ENCODE measurements at places on chromosomes 16 and 17.

GRCh38 chr17:37859451-37859850 lies 64.8 kb upstream of the TBC1D3K start:
- no peak for DNase-seq

DNA sequence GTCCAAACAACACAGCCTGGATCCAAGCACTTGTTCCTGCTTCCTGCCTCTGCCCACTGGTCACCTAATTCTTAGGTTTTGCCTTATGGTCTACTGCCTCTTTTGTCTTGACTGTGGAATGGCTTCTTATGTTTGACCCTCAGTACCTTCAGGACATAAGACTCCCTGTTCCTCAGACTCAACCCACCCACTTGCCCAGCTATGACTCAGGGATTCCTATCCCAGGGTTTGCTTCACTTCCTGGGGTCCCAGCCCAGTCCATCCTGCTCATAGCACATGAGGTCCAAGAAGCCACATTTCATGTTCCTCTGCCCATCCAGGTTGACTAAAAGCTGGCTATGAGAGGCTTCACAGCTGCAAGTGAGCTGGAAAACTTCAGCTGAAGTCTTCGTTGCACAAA lies 320.9 kb upstream of the CDH5 start:
- no peak for DNase-seq

DNA sequence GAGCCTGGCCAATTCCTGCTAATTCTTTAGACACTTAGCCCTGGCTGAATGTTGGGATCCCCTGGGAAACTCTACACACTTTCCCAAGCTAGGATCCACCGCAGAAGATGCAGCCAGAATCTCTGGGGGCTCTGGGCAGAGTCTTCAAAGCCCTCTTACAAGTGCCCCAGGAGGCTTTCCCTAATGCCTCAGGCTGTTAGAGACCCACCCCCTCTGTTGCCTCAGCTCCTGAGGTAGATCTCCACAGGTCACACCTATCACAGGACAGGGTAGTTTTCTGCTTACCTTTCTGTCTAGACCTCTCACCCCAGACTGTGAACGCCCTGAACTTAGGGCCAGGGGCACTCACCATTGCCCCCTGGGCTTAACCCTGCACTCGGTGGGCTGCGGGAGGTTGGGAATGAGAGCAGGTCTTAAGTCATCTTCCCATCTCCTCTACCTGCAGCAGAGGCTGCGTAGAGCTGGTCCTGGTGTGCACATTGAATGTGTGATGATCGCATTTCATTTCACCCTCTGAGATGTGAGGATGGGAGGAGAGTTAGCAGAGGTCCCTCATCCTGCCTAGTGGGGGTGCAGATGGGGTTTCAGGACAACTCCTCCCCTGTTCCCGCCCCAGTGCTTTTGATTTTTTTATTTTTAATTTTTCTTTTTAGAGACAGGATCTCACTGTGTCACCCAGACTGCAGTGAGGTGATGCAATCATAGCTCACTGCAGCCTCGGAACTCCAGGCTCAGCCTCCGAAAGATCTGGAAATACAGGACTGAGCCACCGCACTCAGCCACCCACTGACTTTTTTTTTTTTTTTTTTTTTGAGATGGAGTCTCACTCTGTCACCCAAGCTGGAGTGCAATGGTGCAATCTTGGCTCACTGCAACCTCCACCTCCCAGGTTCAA lies 89.0 kb upstream of the LHX1 start:
- DNase-seq, result peak; percentile 79

DNA sequence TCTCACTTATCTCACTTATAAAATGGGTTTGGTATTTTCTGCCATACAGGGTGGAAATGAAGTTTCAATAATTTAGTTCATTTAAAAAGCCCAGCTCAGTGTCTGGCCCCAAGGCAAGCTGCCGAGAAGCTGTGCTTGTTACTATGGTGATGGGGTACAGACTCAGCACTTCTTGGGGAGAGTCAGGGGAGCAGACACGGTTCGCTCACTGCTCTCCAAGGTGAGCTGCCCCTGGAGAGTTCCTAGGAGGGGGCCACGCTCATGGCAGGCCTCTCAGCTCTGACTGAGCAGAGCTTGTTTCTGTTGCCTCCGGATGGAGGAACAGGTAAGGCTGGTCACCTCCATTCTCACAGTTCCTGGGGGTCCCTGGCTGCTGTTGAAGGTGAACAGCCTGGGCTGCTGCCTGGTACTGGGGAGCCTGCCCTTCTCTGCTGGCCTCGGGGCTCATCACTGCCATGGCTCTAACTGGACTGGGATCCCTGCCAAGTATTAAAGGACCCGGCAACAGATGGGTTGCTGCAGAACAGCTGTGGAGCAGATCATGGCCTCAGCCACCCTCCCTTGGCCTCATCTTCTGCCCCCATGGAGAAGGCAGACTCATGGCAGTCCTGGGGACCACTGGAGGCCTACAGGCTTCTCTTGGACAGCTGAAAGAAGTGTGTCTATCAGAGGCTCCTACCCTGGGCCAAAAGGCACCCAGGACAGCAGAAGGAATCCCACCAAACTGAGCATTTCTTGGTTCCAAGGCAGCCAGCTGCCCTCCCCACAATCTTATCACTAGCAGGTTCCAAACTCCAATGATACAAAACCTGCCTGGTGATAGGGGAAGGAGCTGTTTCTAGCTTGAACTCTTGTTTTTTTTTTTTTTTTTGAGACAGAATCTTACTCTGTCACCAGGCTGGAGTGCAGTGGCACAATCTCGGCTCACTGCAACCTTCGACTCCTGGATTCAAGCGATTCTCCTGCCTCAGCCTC lies 25.9 kb upstream of the SPATA32 start:
- no peak for DNase-seq

DNA sequence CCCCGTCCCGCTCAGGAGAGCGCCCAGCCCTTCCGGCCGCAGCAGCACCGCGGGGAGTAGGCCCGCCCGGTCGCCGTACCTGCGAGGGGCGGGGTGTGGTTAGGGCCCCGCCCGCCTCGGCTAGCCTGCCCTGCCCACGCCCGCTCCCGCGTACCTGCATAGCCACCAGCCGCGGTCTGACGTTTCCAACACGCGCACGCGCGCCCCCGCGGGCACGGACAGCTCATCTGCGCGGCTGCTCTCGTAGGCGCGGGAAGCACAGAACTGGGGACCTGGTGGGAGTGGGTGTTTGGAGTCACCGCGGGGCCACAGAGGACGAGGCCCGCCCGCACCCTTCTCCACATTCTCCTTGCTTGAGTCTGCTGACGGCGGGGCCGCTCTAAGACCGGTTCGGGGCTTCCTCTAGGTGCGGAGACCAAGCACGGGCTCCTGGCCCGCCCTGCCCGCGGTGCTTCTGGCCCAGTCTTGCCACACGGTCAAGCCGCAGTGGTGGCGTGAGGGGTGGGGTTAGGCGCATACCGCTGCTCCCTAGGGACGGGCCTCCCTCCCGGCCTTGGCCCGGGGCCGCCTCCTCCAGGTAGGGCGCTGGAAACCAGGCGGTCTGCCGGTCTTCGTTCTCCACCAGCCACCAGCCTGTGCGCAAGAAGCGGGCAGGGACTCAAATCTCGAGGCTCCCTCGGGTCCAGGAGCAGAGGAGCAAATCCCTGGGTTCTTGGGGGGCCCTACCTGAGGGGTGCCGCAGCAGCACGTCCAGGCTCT lies 1.8 kb downstream of the NOXO1 start:
- DNase-seq, result peak; percentile 97

- DNase-seq, result peak; percentile 87
Measured at GRCh38 chr16:53435066-53435688, 906 bp downstream of the RBL2 start.

DNA sequence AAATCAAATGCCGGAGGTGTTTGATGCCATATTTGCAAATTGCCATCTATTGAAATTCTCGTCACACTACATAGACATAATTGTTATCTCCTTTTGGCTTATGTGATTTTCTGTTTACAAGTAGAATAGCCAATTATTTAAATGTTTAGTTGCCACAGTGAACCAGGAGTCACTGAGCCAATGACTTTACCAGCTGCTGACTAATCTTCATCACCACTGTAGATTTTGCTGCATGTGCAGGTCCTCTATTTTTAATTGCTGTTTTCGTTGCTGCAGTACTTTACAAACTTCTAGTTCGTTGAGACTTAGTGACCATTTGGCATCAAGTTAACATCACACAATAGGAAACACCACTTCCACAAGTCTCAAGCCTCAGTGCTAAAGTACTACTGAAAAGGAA lies 22.8 kb downstream of the ABHD15 start:
- no peak for DNase-seq

DNA sequence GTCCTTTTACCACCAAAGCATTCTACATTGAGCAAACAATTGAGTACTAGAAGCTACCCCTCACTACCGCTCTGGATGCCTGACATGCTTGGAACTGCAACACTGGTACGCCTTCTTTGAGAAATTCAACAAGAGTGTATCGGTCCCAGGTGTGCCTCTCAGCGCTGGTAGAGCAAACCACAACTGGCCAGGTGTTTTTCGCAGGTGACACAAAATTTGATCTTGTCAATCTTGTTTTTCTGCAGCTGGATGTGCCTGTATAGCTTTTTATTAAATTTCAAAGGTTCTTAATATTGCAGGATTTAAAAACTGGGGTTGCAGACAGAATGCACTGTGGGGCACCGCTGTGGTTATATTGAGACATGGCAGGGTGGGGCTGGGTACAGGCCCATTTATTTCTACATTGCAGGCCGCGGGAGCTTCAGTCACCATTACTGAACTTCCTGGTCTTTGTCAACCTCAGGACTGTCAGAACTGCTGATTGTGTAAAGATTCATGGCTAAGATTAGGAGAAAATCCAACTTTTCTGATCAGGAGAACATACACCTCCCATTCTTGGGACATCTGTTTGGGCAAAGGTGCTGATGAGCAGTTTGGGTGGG lies 4.5 kb upstream of the SNX20 start:
- DNase-seq, result peak; percentile 41

- DNase-seq, result no peak
Measured at GRCh38 chr17:81388612-81389367, 6.5 kb upstream of the BAHCC1 start.

DNA sequence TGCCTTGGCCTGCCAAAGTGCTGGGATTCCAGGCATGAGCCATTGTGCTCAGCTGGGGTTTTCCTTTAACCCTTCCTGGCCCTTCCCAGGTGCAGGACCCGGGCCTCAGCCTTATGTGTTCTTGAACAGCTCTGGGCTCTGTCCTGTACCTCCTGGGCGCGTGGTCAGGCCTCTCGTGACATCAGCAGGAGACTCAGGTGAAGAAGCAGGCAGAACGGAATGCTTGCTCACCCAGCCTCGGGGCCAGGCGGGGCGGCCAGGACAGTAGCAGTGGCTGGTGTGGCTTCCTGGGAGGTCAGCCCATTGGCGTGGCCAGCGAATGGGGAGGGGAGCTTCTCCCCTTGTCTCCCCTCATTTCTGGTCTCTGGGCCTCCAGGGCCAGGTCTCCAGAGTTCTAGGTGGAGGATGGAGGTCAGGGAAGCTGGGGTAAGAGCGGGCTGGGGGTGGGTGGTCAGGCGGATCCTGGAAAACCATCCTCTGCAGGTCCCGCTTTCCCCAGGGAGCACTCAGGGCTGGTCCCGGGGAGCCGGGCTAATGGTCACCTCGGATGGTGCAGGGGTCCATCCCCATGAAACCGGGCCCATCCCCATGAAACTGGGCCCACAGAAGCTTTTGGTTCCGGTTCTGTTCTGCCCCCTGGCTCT lies 281.5 kb downstream of the SEC14L1 start:
- DNase-seq, result peak; percentile 86
